Prostate gland (tissue), 2 donors: ENCODE measurements at places on chromosomes 3 and 15. TPM values are rescaled to one million over a fixed set of nuclear protein-coding genes. Genes with fewer than 3 reads are reported as not detected.

DNA sequence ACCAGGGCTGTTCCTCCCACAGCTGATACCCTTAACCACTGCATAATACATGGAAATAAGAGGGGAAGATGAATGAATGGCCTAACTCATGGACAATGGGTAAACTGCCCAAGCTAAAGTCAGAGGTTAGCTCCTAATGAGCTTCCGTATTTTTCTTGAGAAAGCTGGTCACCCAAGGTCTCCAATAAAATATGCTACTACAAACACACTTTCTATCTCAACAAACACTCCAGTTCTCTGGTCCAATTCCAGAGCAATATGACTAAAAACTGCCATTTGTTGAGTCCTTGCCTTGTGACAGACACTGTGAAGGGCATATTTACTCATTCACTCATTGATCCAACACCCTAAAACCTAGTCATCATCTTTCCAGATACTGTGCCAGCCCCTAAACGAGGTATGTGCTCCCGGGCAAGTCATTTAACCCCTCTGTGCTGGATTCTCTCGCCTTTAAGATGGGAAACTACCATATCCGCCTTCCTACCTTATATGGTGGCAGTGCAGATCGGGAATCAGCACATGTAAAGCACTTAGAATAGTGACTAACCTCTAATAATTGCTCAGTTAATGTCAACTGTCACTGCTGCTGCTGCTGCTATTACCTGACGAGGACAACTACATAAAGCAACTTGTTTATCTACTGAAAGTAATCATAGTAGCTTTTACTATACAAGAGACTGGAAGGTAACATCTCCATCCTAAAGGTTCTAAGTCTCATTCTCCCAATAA lies 89.1 kb downstream of the XXYLT1 start:
- no peaks in the 10 kb centered on the region for H3K36me3 ChIP-seq
- H3K27ac ChIP-seq: peak overlapping the region; percentile 78
- DNase-seq: no peak
- peaks cover 8% of the 10 kb centered on the region for H3K4me1 ChIP-seq

- H3K27ac ChIP-seq: no peak overlapping the region
- H3K4me1 ChIP-seq: peaks cover 5% of the 10 kb centered on the region
- no peaks in the 10 kb centered on the region for H3K27me3 ChIP-seq
- H3K4me3 ChIP-seq: no peak overlapping the region
- H3K36me3 ChIP-seq: no peaks in the 10 kb centered on the region
Measured at GRCh38 chr15:90863987-90864386, 4.4 kb upstream of the FURIN start.

GRCh38 chr15:39118510-39118909 lies 462.4 kb upstream of the THBS1 start:
- H3K4me1 ChIP-seq: no peaks in the 10 kb centered on the region
- no peak overlapping the region for H3K4me3 ChIP-seq
- H3K27ac ChIP-seq: no peak overlapping the region
- H3K36me3 ChIP-seq: no peaks in the 10 kb centered on the region
- no peaks in the 10 kb centered on the region for H3K27me3 ChIP-seq

GRCh38 chr3:57068437-57069089 lies 8.1 kb downstream of the SPATA12 start:
- H3K27me3 ChIP-seq: no peaks in the 10 kb centered on the region
- no peaks in the 10 kb centered on the region for H3K36me3 ChIP-seq
- no peak for DNase-seq
- H3K27ac ChIP-seq: no peak overlapping the region
- H3K4me1 ChIP-seq: peaks cover 3% of the 10 kb centered on the region

GRCh38 chr3:124121379-124122312 lies 129.7 kb upstream of the ROPN1 start:
- no peak overlapping the region for H3K4me3 ChIP-seq
- no peaks in the 10 kb centered on the region for H3K27me3 ChIP-seq
- no peaks in the 10 kb centered on the region for H3K4me1 ChIP-seq
- no peaks in the 10 kb centered on the region for H3K36me3 ChIP-seq
- DNase-seq: no peak

MKRN3 gene
- 1.8 TPM for total RNA-seq

DPP8 gene
- total RNA-seq: 39.6 TPM

GRCh38 chr15:57962887-57963286 lies 102.6 kb downstream of the ALDH1A2 start:
- H3K27me3 ChIP-seq: no peaks in the 10 kb centered on the region
- no peaks in the 10 kb centered on the region for H3K4me1 ChIP-seq
- H3K27ac ChIP-seq: no peak overlapping the region

P3H2 gene
- 82.8 TPM for total RNA-seq

DNA sequence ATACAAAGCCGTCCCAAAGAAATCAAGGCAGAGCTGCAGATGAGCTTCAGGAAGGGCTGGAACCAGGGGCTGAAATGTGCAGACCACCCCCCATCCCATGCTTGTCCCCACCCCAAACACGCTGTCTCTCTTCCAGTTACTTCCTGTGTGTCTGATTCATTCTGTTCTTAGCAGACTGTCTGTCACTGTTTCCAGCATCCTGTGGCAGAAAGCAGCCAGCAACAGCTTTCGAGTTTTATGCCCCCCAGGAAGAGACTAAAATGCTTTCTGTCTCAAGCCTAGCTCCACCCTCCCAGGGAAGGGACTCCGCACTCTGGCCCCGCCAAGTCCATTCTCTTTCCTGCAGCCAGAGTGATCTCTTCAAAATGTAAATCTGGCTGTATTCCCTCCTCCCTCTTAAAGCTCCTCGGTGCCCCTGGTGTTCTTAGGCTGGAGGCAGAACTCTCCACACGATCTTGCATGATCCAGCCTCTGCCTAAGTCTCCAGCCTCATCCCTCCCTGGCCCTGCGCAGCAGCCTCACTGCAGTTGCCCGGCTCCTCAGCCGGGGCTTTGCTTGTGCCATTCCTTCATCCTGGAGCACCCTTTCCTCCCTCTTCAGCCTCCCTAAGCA lies 41.5 kb downstream of the HRH1 start:
- no peaks in the 10 kb centered on the region for H3K27me3 ChIP-seq
- no peak overlapping the region for H3K27ac ChIP-seq
- H3K36me3 ChIP-seq: no peaks in the 10 kb centered on the region

DNA sequence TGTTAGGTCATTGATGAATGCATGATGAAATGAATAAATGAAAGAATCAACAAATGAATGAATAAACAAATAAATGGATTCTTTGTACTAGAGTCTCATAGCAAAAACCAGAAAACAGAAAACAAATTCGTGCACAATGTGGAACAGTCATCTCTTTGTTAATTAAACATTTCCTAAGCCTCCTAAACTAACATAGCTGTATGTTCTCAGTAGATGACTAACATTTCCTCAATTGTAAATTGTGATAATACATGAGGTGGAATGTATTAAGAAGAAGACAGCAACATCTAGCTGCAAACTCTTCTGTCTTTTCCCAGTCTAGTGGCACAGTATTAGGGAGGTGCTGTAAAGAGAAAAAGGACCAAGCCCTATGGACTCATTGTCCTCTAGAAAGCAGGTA lies 1021.0 kb downstream of the MCTP2 start:
- H3K4me1 ChIP-seq: no peaks in the 10 kb centered on the region
- no peak overlapping the region for H3K4me3 ChIP-seq
- DNase-seq: no peak

GRCh38 chr3:29307295-29307694 lies 26.4 kb downstream of the RBMS3 start:
- H3K4me1 ChIP-seq: no peaks in the 10 kb centered on the region
- H3K4me3 ChIP-seq: no peak overlapping the region
- H3K27ac ChIP-seq: no peak overlapping the region
- no peak for DNase-seq
- no peaks in the 10 kb centered on the region for H3K27me3 ChIP-seq

DNA sequence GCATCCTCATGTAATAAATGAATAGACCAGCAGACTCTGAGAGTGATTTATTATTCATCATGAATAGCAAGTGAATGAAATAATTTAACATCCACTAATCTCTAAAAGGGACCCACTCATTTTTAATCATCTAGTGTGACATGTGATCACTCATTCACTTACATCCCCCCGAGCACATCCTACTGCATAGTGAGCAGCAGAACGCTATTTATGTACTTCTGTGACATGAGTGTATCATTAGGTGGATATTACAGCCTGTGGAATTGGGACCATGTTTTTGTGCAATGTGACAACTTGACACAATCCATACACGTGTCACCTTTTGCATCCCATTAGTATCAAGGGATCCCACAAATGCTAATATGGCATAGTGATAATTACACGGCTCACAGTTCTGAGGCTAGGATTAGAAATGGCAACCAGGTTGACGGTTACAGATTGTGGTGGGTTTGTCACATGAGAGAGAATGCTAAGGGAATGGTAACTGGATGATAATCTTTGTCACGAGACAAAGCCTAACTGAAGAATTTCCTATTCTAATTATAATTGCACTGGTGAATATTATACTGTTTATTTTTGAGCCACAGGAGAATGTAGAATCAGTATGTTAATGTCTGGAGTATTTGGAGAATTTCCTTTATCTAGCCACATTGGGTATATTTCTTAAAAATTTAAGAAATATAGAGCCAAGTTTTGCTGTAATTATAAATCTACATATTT lies 595.2 kb upstream of the TBL1XR1 start:
- no peaks in the 10 kb centered on the region for H3K27me3 ChIP-seq
- no peak for DNase-seq
- H3K4me3 ChIP-seq: no peak overlapping the region
- H3K36me3 ChIP-seq: no peaks in the 10 kb centered on the region
- H3K4me1 ChIP-seq: no peaks in the 10 kb centered on the region

TTLL13 gene
- total RNA-seq: 0.51 TPM

- H3K4me1 ChIP-seq: no peaks in the 10 kb centered on the region
- H3K27me3 ChIP-seq: no peaks in the 10 kb centered on the region
- no peaks in the 10 kb centered on the region for H3K36me3 ChIP-seq
Measured at GRCh38 chr15:67701669-67702068, 123.6 kb upstream of the SKOR1 start.

DNA sequence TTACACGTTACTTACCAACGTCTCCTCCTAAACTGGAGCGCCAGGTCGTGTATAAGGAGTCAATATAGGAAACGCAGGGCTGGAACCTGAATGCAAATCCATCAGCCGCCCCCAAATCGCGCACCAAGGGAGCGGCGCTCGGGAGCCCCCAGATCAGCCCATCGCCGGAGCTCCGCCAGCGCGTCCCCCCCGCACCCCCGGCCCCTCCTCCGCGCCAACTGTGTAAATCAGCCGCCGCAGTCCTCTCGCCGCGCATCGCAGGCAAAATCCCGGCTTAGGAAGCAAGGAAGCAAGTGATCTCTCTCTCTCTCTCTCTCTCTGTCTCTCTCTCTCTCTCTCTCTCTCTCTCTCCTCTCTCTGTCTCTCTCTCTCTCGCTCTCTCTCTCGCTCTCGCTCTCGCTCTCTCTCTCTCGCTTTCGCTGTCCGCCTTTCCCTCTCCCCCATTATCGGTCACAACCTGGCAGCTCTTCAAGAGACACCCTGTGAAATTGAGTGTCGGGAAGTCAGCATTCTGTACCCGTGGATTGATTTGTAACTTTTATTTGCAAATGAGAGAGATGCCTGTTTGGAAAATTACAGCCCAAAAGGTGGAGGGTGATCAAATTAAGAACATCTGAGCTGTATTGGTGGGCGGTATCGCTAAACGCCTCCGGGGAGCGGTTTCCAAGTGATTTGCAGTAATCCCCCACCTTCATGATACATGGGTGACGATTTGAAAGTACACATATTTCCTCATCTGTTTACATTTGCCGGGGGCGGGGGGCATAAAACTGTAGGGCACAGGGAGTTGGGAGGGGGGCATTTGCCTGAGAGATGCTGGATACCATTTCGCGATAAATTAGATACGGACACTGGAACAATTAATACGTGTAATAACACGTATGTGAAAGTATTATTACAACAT lies 645 bp upstream of the SLITRK3 start:
- H3K27ac ChIP-seq: no peak overlapping the region
- H3K27me3 ChIP-seq: peaks cover 31% of the 10 kb centered on the region
- DNase-seq: no peak
- no peaks in the 10 kb centered on the region for H3K36me3 ChIP-seq
- H3K4me3 ChIP-seq: peak overlapping the region; percentile 17
- H3K4me1 ChIP-seq: peaks cover 3% of the 10 kb centered on the region

GRCh38 chr3:140276703-140277102 lies 341.7 kb downstream of the CLSTN2 start:
- no peaks in the 10 kb centered on the region for H3K27me3 ChIP-seq
- no peak overlapping the region for H3K27ac ChIP-seq
- no peaks in the 10 kb centered on the region for H3K4me1 ChIP-seq
- no peaks in the 10 kb centered on the region for H3K36me3 ChIP-seq
- no peak overlapping the region for H3K4me3 ChIP-seq

- H3K4me3 ChIP-seq: no peak overlapping the region
- H3K27ac ChIP-seq: no peak overlapping the region
- no peak for DNase-seq
Measured at GRCh38 chr3:114496466-114496865, 202.6 kb downstream of the TIGIT start.

DNA sequence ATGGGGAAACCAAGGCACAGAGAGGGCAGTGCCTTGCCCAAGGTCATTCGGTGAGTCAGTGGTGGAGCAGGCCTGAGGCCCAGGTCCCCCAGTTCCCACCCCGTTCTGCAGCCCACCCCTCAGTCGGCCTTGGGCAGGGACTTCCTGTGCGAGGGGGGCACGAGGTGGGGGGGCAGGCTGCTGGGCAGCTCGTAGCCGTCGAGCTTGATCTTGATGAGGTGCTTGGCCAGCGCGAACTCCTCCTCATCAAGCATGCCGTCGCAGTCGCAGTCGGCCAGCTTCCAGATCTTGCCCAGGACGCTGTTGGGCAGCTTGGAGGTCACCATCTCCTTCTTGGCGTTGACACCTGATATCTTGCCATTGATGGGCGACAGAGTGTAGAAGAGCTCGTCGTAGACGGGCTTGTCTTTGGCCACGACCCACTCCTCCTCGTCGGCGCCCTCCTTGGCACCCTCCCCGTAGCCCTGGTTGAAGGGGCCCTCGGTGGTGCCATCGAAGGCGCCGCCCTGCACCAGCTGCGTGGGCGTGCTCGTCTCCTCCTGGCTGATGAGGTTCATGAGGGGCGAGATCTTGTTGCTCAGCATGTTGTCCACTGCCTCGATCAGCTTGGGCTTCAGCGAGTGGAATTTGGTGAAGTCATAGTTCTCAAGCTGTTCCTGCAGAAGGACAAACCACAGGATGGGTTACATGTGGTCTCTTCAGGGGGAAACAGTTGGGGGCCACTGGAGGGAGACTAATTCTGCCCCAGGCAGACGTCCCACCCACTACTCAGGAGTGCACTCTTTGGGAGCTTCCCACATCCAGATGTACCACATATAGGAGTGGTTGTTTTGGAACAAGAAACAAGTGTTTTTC lies 6.9 kb upstream of the SPTBN5 start:
- DNase-seq: no peak
- no peaks in the 10 kb centered on the region for H3K4me1 ChIP-seq
- H3K4me3 ChIP-seq: no peak overlapping the region
- H3K27ac ChIP-seq: no peak overlapping the region
- no peaks in the 10 kb centered on the region for H3K27me3 ChIP-seq

C2CD4B gene
- 1.2 TPM for total RNA-seq

DNA sequence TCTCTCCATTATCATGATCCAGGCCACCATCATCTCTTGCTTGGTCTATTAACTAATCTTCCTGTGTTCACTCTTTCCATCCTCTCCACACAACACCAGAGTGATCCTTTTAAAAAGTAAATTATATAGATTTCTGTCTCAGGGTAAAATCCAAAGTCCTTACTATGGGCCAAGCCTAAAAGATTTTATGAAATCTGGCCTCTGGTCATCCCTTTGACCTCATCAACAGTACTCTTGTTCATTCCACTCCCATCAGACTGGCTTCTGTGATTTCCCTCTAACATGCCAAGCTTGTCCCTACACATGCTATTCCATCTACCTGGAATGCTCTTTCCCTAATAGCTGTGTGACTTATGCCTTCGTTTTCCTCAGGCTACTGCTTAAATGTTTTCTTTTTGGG lies 8.3 kb upstream of the TIPARP start:
- H3K4me3 ChIP-seq: no peak overlapping the region
- no peak overlapping the region for H3K27ac ChIP-seq
- DNase-seq: no peak
- no peaks in the 10 kb centered on the region for H3K4me1 ChIP-seq
- H3K36me3 ChIP-seq: no peaks in the 10 kb centered on the region

TRPC1 gene
- 12.8 TPM for total RNA-seq
